ENCODE measurements at places on chromosomes 6 and 20.

- no peak for DNase-seq
These were observed 170.6 kb downstream of the CARMIL1 start for GRCh38 chr6:25449774-25450173.

DNA sequence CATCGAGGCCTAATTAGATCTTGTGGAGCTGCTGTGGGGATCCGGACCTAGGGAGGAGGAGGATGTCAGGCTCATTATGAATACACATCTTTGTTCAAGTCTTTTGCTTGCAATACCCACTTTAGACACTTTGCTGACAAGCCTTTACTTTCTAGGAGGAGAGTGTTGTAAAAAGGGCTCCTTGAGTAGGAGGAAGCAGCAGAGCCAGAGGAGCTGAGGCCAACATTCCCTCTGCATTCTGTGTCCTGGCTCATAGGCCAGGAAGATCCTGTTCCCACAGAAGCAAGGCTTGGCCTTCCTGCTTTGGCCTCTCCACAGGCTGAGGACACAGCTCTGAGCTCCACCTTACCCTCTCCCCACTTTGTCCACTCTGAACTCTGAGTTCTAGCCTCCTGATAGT lies 67.1 kb downstream of the TPD52L1 start:
- DNase-seq: no peak

GRCh38 chr6:17932330-17932852 lies 55.0 kb downstream of the KIF13A start:
- DNase-seq: no peak

DNA sequence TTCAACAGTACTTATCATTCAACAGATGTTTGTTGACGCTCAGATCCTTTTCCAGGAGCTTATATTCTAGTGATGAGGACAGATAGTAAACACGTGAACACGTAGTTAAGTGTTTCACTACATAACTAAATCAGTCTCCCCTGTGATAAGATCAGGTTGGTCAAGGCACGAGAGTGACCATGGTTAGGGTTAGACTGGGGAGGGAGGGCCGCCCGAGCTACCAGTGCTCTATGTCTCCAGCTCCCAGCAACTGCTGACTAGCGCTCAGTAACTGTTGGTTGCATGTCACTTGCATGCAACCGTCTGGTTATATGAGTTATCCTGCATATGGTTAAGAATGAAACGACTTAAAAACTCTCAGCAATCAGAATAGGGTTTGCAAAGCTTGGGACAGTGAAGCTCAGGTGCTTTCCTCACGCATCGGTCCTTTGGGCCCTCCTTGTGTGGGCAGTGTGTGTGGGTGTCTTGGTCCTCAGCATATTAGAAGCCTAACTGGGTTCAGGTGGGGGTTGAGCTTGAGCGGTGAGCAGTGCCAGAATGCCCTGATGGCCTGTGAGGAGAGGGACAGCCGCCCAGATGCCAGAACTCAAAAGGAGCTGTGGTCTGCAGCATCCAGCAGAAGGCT lies 120.8 kb downstream of the ARID1B start:
- no peak for DNase-seq

- DNase-seq: no peak
These were observed 86.9 kb downstream of the RREB1 start for GRCh38 chr6:7194657-7195056.

DNA sequence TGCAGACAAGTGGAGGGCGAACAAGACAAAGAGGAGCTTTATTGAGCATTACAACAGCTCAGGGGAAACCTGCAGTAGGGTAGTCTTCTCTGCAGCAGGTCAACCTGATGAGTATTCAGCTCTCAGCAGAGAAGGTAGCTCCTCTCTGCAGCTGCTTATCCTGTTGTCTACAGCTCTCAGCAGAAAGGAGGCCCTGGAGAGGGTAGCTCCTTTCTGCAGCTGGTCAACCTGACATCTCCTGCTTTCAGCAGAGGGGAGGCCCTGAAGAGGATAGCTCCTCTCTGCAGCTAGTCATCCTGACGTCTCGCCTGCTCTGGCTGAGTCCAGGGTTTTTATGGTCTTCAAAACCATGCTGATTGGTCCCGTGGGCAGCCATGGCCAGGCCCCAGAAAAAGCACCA lies 113.6 kb downstream of the CD24 start:
- no peak for DNase-seq

- no peak for DNase-seq
These were observed 45.2 kb downstream of the KIF16B start for GRCh38 chr20:16528078-16528477.

GRCh38 chr20:11012975-11013374 lies 339.2 kb upstream of the JAG1 start:
- no peak for DNase-seq

- no peak for DNase-seq
These were observed 44.2 kb upstream of the ARFGEF2 start for GRCh38 chr20:48877304-48877703.

DNA sequence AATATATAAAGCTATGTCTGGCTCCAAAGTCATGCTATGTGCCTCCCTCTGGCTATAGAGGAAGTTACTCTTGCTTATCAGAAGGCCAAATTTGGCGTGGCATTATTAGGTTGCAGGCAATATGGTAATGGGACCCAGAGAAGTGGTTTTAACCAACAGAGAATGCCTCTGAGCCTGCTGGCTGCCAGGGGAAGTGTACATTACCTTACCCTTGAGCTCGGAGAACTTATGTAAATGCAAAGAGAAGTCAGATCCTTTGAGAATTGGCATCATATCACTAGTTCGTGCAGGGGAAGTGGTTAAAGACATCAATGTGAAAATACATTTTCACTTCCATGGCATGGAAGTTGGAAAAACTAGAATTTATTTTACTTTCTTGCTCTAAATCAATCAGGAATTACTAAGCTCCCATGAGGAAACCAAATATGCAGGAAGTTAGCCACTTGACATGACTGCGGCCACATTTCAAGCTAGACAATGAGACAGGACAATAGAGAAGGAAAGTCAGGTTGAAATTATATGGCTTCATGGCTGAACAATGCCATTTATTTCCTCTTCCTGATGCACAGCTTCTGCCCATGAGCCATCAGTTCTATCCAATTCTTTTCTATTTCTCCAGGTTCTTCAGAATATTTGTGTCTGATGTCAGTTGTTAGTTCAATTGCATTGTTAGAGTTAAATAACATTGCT lies 134.0 kb upstream of the PHACTR1 start:
- no peak for DNase-seq

GRCh38 chr6:128172081-128172480 lies 271.2 kb upstream of the THEMIS start:
- DNase-seq: no peak

DNA sequence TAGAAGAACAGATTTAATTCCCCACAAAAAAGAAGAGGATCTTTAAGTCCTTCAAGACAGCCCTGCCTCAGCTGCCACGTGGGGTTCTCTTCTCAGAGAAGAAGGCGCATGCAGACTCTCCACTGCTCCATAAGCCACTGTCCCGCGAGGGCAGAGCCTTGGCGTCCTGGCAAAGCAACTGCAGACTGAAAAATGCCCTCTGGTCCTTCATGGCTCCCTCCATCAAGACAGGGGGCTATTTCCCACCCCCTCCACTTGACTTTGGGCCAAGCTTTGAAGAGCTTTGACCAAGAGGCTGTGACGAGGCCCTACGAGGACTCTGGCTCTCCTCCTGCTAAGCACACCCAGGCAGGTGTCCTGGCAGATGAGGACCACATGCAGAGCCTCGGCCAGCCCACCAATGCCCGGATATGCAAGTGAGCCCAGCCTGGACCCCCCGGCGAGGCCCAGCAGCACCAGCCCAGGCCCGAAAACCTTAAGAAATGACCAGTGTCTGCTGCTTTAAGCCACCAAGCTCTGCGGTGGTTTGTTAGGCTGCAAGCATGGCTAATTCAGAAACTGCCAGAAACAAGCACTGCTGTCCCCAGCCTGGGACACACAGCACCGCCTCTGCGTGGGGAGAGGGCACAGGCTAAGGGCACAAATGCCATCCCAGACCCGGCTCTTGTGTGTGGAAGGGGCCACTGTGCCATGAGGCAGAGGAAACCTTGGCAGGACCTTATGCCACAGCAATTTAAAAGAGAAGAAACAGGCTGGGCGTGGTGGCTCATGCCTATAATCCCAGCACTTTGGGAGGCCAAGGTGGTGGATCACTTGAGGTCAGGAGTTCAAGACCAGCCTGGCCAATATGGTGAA lies 16.1 kb downstream of the GMEB2 start:
- no peak for DNase-seq

GRCh38 chr6:74932232-74932888 lies 273.5 kb downstream of the COL12A1 start:
- no peak for DNase-seq

- DNase-seq: no peak
These were observed 86.1 kb upstream of the PDE10A start for GRCh38 chr6:165749163-165749562.

GRCh38 chr6:161228921-161229591 lies 44.8 kb downstream of the AGPAT4 start:
- no peak for DNase-seq

DNA sequence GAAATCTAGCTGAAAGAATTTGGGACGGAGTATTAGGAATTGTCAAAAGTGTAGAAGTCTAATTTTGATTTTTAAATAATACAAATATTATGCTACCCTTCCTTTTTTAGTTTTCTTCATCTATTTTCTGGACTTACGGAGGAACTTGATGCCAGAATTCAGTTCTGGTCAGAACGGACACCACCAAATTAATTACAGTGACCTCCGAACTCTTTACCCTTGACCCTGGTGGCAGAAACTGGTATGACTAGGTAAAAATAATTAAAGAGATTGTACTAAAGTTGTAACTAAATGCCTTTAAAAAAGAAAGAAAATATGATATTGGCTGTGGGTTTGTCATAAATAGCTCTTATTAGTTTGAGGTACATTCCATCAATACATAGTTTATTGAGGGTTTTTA lies 751.1 kb upstream of the MAP3K7 start:
- no peak for DNase-seq

DNA sequence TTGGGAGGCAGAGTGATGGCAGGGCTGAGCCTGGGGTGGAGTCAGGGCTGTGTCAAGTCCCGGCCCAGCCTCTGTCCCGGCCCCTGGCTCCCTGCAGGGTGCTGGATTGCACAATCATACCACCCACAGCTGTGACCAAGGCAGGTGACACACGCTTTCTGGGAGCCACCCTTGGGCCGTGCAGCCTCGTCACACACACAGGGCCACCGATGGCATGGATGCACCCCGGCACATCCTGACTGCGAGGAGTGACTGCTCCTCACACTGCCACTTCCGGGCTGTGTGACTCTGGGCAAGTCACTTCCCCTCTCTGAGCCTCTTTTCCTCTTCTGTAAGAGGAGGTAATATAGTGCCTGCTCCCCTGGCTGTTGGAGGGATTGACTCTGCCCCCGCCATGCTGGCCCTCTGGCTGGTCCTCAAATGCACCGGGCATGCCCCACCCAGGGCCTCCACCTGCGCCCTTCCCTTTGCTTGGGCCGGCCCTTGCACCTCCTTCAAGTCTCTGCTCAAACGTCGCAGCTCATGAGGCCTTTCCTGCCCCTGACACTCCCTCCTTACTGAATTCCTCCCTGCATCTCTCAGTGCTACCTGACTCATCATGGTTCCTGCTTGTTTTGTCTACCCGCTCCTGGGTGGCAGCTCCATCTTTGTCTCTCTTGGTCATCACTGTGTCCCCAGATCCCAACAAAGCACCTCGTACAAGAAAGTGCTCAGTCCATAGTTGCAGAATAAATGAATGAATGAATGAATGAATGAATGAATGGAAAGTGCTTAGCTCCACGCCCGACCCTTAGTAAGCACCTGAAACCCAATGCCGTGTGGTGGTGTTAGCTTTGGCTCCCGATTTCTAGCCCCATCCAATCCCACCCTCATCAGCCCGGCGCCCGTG lies 93.5 kb downstream of the CEBPB start:
- no peak for DNase-seq

DNA sequence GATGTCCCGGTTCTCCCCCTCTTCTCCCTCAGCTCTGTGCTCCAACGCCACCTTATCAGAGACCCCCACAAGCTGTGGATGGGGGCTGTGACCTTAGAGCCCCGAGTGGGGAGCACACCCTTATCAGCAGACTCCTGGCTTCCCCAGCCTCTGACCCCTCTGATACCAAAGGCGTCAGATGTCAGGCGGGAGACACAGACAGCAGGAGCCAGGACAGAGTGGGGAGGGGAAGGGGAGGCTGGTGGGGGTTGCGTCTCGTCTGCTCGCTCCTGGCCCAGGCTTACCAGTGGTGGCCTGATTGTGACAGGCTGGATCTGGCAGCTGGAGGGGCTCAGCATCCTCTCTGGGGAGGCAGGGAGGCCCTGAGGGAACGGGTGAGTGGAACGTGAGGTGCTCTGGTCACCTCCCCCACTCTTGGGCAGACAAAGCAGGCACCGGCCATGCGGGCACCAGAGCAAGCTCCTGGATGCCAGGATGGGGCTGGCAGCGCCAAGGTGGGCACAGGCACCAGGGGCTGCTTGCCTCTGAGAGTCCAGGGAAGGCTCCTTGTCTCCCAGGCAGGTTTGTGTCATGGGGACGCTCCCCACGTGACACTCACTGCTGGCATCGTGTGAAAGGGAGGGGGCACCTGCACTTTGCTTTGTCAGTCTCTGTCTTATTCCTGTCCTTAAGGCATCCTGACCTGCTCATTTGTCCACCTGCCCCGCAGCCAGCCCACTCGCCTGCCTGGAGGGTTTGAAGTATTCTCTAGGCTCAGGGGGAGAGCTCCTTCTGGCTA lies 27.8 kb upstream of the GATA5 start:
- DNase-seq: no peak

DNA sequence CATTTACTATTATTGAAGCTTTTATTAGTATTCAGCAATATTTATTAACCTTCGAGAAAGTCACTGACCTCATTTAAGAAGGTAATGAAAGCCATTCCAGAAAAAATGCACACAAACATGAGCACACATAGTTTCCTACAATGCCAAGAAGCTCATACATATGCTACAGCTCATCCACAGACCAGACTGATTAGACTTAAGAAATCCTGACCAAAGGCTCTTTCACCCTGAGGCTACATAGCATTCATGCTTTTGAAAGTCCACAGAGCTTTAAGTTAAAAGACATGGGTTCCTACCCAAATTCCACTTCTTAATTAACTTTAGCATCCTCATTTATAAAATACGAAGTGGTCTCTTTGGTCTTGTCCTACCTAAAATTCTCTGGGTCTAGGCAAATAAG lies 430.4 kb downstream of the TBC1D32 start:
- DNase-seq: no peak

DNA sequence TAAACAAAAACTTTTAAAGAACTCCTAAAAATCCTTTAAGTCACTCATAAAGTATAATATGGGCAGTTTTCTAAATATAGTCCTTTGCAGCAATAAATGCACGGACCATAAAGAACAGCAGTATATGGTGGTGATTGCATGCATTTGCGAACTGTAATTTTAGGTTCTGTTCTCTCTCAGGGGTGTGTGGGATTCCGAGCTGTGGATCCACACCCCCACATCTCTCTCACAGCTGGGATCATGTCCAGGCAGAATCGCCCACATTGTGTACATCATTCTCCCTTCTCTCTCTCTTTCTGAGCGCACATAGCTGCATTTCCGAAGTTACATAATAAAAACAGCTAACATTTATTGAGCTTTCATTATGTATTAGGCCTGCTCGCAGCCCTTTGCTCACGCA lies 28.6 kb downstream of the SLC52A3 start:
- DNase-seq: no peak

GRCh38 chr6:158815379-158815724 lies 3.8 kb downstream of the EZR start:
- DNase-seq: no peak

GRCh38 chr6:7730784-7731227 lies 4.9 kb downstream of the BMP6 start:
- no peak for DNase-seq

GRCh38 chr6:90168693-90169131 lies 127.9 kb downstream of the BACH2 start:
- DNase-seq: no peak

GRCh38 chr20:64077876-64078551 lies 1.3 kb downstream of the RGS19 start:
- no peak for DNase-seq

- DNase-seq: no peak
These were observed 204.0 kb downstream of the PTPRK start for GRCh38 chr6:128316258-128316929.

Data from activated naive CD4-positive, alpha-beta T cell (primary cell).